ENCODE measurements at places on chromosomes 2 and 18.

DNA sequence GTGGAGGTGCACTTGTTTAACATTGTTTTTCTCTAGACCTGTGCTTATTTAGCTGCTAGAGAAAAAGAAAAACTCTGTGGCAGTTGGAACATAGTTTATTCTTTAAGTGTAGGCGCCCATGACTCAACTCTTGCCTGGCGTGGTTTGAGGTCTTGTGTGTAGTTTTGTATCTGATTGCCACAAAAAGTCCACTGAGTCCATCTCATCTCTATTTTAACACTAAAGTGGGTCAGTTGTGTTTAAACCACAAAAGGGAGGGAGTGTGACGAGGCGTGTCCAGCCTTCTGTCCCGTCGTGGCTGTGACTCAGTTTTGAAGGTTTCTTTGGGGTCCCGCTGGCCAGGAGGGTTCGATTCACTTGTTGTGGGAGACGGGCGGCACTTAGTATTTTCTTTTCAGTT is 15.3 kb upstream of the UGT1A9 start:
- no peak for DNase-seq

DNA sequence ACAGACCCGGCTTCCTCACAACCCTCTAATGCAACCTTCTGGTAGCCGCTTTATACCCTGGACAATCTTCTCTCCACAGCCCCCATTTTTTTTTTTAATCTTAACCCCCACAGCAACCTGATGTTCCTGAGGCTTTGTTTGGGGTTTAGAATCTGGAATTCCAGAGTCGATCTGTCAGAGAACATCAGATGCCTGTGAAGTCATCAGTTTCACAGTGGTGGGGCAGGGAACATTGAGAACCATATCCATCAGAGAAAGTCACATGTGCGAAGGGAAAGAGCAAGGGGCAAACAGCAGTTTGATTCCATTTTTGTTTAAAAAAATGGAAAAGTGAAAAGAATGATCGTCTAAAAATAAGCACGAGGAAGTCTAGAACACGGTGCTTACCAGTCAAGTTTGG is 20.6 kb downstream of the NPAS2 start:
- no peak for DNase-seq

GRCh38 chr18:8463791-8464190 is 145.4 kb upstream of the RAB12 start:
- no peak for DNase-seq

DNA sequence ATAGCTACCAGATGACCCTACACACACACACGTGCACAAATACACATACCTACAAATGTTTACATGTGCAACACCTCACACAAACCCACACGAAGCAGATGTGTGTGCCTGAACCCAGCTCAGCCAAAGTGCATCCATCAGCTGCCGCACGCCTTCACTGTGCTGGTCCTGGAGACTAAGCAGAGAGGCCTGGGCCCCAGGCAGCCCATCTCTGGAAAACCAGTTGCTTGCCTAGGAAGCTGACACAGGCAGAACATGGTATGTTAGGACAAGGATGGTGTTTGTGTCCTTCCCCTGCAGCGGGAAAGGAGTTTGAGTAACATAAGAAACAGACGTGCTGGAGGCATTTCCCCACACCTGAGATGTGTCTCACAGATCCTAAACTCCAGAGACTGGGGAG is 86.7 kb downstream of the SEPTIN10 start:
- DNase-seq = no peak

GRCh38 chr2:147603876-147604275 is 241.0 kb upstream of the ACVR2A start:
- DNase-seq = no peak

- DNase-seq = no peak
Measured at GRCh38 chr18:45733535-45733934, 9.6 kb downstream of the SLC14A1 start.

DNA sequence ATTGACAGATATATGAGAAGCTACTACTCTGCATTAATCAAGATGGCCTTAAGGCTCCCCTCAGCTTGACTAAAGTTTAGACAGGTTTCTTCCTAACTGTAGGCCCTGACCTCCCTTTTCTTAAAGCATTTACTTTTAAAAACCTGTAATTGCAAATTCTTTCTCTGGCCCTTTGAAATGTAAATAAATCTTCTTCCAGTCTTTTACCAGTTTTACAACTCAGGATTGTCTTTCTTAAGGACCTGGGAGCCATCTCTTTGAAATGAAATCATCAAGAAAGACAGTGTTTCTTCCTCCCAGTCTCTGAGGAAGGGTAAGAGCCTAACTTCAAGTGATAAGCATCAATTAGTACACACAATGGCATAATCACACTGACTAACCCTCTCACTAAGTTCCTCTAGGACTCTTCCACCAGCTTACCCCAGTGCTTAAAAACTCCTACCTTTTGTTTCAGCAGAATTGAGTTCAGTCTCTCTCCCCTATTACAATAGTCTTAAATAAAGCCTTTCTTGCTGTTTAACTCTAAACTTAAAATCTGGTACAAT is 58.7 kb upstream of the CDH20 start:
- DNase-seq = no peak

- no peak for DNase-seq
Measured at GRCh38 chr2:126639276-126639675, 16.7 kb upstream of the GYPC start.

- DNase-seq = no peak
Measured at GRCh38 chr2:80529466-80530165, 225.1 kb upstream of the LRRTM1 start.

- no peak for DNase-seq
Measured at GRCh38 chr2:46843316-46843715, 72.3 kb downstream of the MCFD2 start.

DNA sequence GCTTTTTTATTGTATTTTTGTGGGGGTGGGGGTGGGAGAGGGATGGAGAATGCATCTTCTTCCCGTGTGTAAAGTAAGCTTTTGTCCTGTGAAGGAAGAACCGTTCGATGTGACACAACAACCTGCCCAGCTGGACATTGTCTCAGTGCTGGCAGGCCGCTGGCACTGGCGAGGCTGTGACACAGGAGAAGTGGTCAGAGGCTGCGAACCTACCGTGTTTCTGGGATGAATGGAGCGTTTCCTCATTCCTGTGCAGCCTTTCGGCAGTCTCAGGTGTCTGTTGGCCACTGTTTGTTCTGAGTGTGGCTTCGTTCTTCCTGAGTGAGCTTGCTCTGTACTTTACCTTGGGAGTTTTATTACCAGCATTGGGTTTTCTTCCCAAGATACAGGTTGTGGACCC is 8.0 kb downstream of the RAMP1 start:
- no peak for DNase-seq

DNA sequence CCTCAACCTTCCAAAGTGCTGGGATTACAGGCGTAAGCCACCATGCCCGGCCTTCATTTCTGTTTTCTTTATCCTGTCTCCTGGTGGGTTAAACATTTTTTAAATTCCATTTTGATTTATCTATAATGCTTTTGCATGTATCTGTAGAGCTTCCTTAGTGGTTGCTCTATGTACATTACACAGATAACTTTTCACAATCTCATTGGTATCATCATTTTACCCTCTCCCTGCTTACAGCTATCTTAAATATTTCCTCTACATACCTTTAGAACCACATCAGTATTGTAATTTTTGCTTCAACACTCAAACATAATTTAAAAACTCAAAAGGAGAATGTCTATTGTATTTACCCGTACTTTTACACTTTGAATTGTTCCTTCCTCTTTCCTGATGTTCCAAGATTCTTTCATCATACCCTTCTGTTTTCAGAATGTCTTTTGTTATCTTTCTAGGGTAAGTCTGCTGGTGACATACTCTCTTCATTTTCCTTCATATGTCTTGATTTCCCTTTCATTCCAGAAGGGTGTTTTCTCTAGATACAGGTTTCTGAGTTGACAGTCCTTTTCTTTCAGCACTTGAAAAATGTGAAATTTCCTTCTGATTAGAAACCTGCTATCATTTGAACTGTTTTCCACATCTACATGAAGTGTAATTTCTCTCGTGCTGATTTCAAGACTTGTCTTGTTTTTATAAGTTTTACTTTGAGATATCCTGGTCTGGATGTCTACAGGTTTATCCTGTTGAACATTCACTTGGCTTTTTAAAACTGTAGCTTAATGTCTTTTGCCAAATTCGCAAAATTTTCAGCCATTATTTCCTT is 21.9 kb downstream of the PPP3R1 start:
- no peak for DNase-seq

DNA sequence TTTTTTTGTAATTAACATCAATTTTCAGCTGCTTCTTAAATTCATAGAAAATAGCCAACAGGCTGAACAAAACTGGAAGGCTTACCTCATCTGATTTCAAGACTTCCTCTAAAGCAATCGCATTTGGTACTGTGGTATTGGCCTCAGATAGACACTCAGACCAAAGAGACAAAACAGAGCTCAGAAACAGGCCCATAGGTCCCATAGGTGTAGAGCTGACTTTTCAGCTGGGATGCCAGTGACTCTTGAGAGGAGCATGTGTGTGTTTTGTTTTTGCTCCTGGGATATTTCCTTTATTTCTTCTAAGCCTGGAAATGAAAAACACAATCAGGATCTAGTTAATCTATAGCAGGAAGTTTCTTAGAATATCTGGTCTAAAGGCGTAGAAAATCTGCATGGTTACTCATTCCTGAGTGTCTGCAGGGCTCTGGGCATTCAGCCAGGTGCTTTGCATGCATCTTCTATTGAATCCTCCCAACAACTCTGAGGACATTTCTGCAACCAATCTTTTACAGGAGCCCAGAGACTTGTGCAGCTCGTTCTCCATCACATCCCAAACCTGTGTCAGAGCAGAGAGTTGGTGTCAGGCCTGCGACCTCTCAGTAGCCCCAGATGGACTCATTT is 190.8 kb downstream of the RTP5 start:
- no peak for DNase-seq

GRCh38 chr2:181458871-181459270 is 1.7 kb downstream of the ITGA4 start:
- DNase-seq = no peak

DNA sequence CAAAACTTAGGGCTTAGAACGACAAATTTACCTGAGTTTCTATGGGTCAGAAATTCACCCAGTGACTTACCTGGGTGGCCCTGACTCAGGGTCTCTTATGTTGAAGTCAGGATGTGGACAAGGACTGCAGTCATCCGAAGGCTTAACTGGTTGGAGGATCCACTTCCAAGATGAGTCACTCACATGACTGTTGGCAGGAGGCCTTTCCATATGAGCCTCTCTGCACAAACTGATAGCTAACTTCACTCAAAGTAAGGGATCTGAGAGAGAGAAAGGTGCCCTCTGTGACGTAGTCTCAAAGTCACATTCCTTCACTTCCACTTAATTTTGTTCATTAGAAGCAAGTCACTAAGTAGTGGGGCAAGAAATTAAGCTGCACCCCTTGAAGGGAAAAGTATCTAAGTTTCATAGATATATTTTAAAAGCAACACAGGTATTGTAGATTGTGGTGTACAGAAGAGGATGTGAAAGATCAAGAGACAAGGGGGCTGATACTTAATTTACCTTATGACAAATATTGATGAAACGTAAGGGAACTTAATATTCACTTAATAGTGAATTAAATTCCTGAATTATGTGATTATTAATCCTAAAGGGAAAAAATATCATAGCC is 48.4 kb downstream of the TANK start:
- no peak for DNase-seq

- DNase-seq = peak; percentile 54
Measured at GRCh38 chr2:36357847-36358659, 2.5 kb downstream of the CRIM1 start.

- no peak for DNase-seq
Measured at GRCh38 chr2:47870641-47871540, 35.4 kb downstream of the FBXO11 start.

DNA sequence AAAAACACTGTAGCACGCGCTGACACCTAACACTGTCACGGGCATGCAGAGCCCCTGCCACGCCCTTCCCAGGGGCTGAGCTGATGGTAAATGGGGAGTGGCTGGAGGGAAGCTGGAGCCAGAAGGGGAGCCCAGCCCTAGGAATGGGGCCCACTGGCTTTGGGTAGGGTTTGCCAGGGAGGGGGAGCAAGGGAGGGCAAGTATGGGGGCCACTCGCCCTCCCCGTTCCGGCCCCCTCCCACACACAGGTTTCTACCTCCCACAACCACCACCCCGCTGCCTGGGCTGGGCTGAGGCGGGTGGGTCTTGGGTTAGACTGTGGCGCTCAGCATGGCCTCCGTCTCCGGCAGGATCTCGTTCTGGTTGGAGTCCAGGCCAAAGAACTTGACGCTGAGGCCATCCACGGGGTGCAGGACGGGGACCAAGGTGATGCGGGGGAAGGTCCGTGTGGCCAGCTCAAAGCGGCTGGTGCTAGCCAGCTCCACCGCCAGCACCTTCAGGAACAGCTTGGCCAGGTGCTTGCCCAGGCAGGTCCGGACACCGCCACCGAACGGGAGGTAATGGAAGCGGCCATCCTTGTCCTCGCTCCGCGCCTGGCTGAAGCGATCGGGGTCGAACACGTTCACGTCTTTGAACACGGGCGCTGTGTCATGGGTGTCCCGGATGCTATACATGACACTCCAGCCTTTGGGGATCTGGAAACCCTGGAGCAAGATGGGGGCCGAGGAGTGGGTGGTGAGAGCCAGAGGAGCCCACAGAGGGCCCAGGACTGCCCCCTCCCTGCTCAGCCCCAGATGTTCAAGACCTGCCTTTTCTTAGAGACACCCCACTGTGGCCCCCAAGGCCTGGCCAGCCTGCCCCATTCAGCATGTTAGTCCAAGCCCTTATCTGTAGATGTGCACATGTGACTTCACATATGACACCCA is 15.5 kb downstream of the CYP26B1 start:
- no peak for DNase-seq

DNA sequence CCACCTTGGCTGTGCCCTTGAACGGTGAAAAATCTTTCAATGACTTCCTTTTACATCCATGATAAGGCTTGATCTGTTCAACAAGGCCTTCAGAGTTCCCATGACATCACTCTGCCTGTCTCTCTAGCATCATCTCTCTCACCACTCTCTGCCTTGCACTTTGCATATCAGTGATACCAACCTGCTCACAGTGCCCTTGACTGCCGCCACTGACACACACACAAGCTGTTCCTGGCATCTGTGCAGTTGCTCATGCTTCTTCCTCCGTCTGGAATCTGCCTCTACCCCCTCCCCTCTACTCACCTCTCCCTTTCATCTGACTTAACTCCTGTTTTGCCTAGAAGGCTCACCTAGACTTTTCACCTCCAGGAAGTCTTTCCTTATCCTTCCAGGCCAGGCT is 79.1 kb upstream of the SEC11C start:
- DNase-seq = no peak

DNA sequence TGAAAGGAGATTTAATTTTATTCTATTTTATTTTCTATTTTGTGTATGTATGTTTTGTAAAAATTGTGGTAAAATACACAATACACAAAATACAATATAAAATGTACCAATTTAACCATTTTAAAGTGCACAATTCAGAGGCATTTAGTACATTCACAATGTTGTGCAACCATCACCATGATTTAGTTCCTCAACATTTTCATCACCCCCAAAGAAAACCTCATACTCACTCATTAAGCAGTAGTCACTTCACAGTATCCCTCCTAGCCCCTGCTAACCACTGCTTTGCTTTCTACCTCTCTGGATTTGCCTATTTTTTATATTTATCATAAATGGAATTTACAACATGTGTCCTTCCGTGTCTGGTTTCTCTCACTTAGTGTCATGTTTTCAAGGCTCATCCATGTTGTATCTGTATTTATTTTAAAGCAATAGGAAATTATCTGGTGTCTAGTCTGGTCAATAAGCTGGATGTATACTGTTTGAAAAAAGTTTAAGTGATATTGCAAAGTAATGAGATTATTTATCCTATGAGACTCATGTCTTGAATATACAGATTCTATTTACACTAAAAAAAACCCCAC is 77.9 kb upstream of the GLS start:
- no peak for DNase-seq

- no peak for DNase-seq
Measured at GRCh38 chr2:50987616-50988313, 44.2 kb downstream of the NRXN1 start.

Measured in globus pallidus (tissue), 1 donor.